ENCODE measurements at places on chromosomes 2 and 18.

- no peak for DNase-seq
These were observed 4.7 kb upstream of the TTN start for GRCh38 chr2:178811901-178812300.

GRCh38 chr2:45821558-45822271 lies 170.2 kb downstream of the PRKCE start:
- DNase-seq = no peak

GRCh38 chr18:26133652-26134051 lies at the start of gene PSMA8:
TSS of gene PSMA8 (plus strand) at chr18:26133869. CDS start at chr18:26133966, 97 bp downstream.
- DNase-seq = no peak

DNA sequence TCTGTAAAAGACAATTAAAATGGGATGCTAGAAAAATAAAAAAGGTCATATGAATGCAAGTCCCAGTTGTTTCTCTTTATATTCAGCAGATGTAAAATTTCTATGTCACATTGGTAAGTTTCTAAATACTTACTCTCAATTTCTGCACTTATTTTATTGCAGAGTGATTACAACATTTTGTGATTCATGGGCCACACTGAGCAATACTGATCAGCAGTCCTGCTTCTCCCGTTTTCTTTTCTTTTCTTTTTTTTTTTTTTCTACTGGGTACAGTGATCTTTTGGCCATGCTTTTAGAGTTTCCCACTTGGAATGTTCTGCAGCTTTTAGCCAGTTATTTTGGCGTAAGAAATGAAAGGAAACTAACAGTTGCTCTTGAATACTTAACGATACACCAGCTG lies 38.8 kb downstream of the LIMS1 start:
- no peak for DNase-seq

GRCh38 chr2:240994171-240994896 lies 4.1 kb upstream of the SNED1 start:
- no peak for DNase-seq

DNA sequence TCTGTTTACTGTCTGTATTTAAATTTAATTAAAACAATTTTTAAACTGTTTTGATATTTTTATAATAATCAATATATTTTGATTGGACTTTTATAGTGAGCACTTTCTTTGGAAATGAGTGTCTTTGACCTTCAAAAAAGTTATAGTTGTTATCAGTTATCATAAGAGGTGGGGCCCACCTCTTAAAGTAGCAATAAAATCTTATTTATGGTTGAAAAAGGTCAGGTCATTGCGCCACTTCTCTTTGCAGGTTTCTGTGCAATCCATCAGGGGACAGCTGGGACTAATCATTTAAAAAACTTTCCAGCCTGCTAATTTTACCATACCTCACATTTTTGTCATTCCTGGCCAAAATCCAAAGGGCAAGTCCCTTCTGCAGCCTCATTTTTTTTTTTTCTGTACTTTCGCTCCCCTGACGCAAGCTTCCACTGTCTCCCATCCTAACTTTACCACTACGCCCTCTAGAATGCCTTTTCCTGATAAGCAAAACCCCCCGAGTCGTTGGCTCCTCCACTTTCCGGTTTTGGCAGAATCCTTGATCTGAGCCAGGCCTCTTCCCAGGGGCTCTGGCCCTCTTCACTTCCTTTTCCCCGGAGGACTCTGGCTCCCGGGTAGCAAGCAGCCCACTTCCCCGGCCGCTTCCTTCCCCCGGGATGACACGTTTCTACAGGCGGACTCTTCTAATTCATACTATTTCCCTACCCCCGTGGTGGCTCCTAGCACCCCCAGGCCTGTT lies 1.1 kb upstream of the SEH1L start:
- peak; percentile 43 for DNase-seq

- no peak for DNase-seq
These were observed 4.4 kb upstream of the BAZ2B start for GRCh38 chr2:159620796-159621195.

- DNase-seq = no peak
These were observed 216.6 kb downstream of the HNMT start for GRCh38 chr2:138180692-138181386.

GRCh38 chr2:11758647-11759046 lies 12.2 kb downstream of the LPIN1 start:
- no peak for DNase-seq

DNA sequence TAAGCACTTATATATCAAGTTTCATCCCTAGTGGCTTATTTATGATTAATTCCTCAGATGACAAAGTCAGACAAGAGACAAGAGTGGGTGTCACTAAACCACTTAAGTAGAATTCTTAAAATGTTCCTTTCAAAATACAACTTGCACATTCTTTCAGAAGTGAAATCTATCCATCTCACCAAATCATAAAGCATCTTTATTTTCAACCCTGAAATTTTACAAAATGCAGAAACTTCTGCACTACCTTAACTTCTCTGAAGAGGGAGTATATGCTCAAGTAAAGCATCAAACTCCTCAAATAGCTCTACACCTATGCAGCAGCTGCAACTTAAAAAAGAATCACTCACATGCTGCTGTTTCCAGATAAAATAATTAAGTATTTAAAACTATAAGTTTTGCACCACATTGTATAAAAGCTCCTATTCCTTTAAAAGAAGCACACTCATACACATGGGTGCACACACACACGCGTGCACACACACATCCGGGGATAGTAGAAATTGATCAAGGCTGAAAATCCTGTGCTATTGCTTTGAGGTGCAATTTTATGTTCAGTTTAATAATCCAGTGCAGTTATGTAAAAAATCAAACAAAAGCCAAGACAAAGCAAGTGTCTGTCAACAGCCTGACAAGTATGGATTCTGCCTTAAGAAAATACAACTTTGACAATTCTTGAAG lies 244.5 kb downstream of the TCF4 start:
- DNase-seq = no peak

DNA sequence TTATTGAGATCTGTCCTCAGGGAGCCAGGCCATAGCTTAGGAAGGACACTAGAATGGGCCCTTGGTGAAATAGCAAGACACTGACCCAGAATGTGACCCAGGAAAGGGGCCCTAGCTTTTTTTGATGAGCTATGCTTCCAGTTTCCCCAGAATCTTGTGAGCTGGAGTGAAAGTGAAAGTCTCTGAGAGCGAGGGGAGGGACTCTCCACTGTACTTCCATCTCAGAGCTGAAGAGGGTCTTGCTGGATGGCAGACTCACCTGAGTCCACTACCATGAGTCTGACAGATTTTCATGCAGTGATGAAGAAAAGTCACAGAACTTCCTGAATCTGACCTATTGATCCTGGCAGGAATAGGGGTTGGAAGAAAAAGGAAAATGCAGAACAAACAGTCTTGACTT lies 3.1 kb downstream of the ARHGAP25 start:
- DNase-seq = no peak

- no peak for DNase-seq
These were observed 8.6 kb upstream of the UBE2E3 start for GRCh38 chr2:180971811-180972210.

DNA sequence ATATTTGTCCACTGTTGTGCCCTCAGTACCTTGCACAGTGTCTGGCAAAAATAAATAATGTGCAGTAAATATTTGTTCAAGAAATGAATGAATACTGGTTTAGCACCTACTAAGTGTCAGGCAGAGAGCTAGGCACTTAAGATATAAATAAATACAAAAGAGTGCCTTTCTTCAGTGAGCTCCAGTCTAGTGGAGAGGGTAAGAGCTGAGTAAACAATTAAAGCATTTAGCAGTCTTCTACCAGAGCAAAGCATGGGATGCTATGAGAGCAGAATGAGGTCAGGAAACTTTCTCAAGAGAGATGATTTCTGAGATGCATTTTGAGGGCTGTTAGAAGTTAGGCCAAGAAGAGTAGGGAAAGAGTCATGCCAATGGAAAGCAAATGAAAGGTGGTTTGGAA lies 314.7 kb downstream of the DSC3 start:
- no peak for DNase-seq

- DNase-seq = no peak
These were observed 192.4 kb upstream of the LRP1B start for GRCh38 chr2:142323206-142323605.

- no peak for DNase-seq
These were observed 1.3 kb downstream of the TWIST2 start for GRCh38 chr2:238848976-238849853.

- DNase-seq = no peak
These were observed 245.6 kb downstream of the NDUFA10 start for GRCh38 chr2:239779584-239779983.

GRCh38 chr2:85613717-85614515 lies 2.0 kb upstream of the C2orf68 start:
- DNase-seq = no peak

GRCh38 chr2:169778446-169778845 lies 20.2 kb upstream of the SSB start:
- DNase-seq = no peak

DNA sequence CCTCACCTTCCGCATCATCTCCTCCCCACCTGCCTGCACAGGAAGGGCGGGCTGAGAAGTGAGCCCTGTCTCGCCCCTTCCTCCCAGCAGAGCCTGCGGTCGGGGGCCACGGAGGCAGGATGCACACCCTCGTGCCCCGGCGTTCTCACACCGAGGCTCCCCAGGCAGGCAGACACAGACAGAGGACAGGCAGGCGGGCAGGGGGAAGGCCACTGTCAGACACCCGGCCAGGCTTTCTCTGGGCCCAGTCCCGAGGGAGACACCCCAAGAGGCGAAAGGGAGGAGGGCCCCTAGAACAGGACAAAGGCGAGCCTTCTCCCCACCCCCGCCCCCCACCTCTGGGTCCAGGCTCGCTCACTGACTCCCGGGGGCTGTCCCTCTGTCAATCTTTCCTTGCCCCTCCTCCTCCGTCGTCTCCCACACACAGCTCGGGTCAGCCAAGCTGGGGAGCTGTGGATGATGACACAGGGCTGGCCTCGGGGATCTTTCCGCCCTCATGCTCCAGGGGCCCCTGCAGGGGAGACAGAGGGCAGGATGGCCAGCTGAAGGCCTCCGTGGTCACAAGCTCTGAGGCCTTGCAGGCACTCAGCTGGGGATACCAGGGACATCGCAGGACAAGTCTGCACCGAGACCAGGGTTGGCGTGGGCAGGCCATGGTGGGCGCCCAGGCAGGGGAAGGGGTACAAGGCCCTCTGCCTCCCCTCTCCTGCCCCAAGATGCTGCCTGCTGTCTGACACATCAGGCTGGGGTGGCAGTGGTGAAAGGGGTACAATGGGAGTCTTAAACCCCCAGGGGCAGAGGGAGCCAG lies 24.9 kb downstream of the BIN1 start:
- peak; percentile 13 for DNase-seq

DNA sequence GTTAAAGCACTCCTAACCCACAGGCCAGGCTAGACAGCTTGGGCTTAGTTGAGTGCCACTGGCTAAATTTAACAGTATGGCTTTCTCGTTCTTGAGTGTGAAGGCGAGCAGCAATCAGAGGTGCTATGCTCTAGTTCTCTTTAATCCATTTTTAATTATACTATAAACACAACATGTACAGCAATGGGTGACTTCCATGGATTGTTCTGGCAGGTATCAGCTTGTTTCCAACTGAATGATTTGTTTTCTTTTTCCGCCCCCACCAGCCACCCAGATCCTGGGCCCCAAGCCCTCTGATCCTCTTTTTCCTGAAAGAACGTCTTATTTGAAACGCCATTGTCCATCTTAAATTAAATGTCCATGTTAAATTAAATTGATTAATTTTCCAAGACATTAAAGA lies 244.8 kb downstream of the IKZF2 start:
- DNase-seq = no peak

DNA sequence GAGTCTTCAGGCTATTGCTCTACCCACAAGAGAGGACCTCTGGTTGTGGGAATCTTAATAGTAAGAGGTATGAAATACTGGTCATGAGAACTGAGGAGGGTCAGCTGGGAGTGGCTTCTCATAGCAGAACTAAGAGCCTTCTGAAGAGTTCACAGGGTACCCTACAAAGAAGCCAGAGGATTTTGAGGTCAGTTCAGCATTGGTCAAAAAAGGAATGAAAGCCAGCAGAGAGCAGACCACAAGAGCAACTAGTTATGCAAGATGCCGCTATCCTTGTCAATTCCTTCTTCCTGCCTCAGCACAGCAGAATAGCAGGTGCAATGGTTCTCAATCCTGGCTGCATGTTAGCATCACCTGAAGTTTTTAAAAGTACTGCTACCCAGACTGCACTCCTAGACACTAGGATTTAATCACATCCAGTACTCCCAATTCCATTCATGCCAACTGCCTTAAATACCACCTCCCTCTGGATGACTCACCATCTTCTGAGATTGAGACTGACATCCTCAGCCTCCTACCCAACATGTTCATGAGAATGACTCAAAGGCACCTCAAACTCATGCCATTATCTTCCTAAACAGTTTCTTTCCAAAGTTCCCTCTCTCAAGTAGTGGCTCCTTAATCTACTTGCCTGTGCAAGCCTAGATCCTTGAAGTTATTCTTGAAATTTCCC lies 81.0 kb upstream of the RBMS1 start:
- no peak for DNase-seq

DNA sequence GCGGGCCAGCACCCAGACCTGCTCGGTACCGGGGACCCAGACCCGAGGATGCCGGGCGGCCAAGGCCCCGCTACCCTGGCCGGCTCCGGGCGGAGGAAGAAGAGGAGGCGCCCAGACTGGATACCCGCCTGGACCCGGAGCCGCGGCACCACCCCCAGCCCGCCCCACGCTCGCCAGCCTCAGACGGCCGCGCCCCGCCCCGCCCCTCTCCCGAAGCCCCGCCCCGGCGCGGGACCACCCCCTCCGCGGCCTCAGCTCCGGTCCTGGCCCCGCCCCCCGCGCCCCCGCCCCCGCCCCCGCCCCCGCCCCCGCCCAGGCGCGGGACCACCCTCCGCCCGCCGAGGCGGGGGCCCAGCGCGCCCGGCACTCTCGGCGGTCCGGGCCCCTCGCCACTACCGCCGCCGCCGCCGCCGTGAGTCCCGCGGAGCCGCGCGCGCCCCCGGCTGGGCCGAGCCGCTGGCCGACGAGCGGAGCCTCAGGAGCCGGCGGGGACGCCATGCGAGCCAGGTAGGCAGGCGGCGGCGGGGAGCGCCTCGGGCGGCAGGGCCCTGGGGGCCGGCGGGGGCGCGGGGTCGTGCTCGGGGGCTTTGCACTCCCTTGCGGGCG lies at the start of gene SH3BP4:
Gene SH3BP4, plus strand, starts transcription at position 354 of the 606 bp plus-strand sequence. CDS start 82,986 bp downstream, outside the sequence.
- no peak for DNase-seq

DNA sequence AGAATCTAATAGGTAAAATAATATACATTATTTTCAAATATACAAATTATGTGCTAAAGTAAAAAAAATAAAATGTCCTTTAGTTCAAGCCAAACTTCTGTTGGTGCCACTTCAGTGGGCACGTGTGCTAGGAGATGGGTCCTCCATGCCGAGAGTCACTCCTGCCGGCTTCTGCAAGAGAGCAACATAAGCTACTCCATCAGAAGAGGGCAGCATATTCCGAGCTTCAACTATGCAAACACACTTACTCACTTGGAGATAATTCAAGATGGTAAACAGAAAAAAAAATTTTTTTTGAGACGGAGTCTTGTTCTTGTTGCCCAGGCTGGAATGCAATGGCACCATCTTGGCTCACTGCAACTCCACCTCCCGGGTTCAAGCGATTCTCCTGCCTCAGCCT lies 24.4 kb downstream of the CNOT11 start:
- DNase-seq = no peak

DNA sequence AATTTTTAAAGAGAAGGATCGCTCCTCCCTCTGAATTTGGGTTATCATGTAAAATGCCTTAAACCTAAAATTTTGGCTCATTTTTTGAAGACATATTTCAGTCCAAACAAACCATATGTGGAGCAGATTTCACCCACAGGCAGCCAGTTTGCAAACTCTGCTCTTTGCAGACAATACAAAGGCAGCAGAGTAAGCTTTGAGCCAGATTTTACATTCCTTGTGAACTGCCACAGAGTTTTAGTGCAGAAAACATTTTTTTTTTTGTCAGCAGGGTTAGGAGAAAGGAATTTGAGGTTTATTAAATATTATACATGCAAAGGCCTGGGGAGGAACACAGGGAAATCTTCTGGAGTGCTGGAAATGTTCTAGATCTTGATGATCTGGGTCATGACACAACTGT lies 171.9 kb upstream of the FN1 start:
- no peak for DNase-seq

GRCh38 chr2:234993541-234993981 lies 41.7 kb downstream of the SH3BP4 start:
- DNase-seq = no peak

Measured in esophagus squamous epithelium (tissue), 5 donors.